ENCODE measurements at places on chromosomes 7 and 10.

GRCh38 chr10:31830887-31831286 lies 97.7 kb downstream of the ARHGAP12 start:
- DNase-seq: no peak

DNA sequence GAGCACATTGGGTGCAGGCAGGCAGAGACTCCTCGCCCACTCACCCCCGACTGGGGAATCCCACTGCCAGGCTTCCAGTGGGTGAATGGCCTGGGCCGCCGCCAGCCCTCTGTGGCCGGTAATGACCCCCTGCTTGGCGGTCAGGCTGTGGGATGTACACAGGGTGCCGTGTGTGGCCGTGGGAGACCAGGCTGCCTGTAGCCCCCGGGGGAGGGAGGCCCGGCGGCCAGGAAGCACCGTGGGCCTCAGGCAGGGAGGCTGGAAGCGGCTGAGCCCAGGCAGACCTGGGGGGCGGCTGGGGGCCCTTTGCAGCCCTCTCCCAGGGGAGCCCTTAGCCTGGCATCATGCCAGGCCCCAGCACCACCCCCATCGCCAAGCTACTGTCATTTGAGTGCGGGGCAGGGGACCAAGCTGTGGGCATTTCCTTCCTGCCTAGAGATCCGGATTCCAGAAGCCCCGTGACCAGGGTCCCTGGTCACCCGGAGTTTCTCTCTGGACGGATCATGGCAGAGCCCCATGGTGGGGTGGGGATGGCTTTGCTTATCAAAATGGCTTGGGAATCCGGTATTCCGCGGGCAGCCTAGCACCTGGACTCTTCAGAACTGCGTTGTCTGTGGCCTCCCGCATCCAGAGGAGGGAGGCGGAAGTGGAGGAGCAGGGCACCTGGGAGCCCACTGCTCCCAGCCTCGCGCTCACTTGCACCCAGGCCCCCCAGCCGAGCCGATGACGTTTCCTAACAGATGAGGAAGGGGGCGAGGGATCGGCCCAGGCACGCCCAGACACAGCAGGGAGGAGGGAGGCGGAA lies 1.1 kb downstream of the TTYH3 start:
- DNase-seq: no peak

GRCh38 chr10:45526309-45526905 lies 146.2 kb downstream of the ZFAND4 start:
- no peak for DNase-seq

- DNase-seq: no peak
These were observed 91.0 kb downstream of the ANKIB1 start for GRCh38 chr7:92336662-92337340.

DNA sequence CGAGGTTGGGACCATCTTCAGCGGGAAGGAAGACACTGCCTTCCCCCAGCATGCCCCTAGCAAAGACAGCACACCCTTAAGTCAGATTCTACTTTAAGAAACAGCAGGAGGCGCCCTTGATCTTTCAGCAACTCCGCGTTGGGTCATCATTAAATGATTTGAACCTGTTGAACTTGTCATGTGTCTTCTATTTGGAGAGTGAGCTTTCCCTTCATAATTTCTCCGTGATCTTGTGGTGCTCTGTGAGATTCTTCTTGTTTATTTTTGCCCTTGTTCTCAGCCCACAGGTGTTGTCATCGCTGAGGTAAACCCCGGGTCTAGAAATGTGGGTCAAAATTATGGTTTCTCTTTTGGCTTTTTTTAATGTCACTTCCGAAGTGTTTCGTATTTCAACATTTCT lies 49.5 kb upstream of the PITRM1 start:
- DNase-seq: no peak

- no peak for DNase-seq
These were observed 54.2 kb downstream of the METTL2B start for GRCh38 chr7:128530855-128531104.

DNA sequence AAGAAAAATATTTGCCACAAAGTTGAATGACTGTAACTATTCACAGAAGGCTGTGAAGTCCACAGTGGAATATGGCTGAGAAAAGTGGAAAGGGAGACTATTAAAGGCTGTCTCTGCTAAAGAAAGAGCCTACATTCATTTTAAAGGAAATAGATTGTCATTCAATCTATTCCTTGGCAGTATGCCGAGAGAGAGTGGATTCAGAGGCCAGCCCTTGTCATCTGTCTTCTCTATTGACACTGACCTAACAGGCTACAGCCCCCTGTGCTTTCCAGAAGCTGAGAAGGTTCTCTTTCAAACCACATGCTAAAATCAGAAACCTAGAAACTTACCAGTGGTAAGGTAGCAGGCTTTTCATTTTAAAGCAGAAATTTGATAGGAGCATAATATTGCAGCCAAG lies 12.1 kb downstream of the ODAD2 start:
- no peak for DNase-seq
